Hippocampal formation (tissue), 2 donors: ENCODE measurements at places on chromosomes 11 and 22.

DNA sequence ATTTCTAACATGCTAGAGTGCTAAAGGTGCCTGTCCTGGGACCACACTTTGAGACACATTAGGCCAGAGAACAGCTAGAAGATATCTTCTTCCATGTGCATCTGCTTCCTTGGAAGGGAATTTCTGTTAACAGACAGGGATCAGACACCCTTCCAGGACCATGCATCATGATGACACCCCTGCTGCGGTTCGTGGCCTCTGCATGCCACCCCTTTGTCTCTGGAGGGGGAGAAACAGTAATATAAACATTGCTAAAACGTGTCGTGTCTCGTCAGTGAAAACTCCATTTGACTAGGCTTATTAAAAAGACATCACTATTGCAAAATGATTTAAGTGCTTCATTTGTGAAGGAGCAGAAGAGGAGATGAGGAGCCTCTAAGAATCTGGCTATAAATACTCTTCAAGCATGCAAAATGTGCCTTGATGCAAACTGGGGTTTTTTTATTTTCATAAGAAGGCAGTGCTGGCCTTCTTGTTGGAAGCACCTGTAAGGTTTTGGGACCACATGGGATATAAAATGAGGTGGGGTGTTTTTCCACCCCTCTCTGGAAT, 141.6 kb downstream of the MYO18B start:
- DNase-seq: no peak

GRCh38 chr22:47228767-47229166, 466.3 kb downstream of the TBC1D22A start:
- DNase-seq: no peak

- DNase-seq: no peak
These were observed 182.7 kb downstream of the ADAMTS15 start for GRCh38 chr11:130631119-130631518.

DNA sequence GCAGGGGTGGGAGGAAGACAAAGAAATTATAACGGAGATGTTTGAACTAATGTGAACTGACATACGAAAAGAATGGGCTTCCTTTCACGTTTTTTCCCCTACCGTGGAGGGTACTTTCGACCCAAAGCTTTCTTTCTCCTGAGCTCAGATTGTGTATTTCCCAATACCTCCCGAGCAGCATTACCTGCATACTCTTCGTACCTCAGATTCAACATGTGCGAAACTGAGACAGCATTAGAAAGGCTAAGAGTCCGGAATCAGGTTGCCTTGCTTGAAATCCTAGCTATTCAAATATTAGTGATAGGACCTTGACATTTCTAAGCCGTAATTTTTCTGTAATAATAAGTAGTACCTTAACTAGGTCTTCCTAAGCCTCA, 778 bp upstream of the PAK1 start:
- no peak for DNase-seq

GRCh38 chr11:117097014-117097388, 1.2 kb downstream of the SIK3 start:
- DNase-seq: no peak

DNA sequence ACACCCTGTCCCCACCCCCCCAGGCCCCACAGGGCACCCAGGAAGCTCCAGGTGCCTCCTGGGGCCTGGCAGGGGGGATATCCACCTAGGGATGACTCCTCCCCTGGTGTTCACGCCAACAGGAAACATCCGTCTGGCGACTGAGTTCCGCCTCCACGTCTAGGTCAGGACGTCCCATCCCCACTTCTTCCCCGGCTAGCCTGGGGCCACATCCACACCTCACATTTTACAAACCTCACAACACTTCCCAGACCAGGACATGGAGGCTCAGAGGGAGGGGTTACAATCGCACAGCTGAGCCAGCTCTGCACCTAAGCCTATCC, 21.0 kb downstream of the MAFF start:
- no peak for DNase-seq

GRCh38 chr11:11491589-11491988, 130.2 kb downstream of the GALNT18 start:
- DNase-seq: no peak

- DNase-seq: no peak
These were observed 81.9 kb downstream of the PPP2R1B start for GRCh38 chr11:111684251-111684650.

- DNase-seq: no peak
These were observed 25.0 kb downstream of the GDPD5 start for GRCh38 chr11:75500742-75501141.

DNA sequence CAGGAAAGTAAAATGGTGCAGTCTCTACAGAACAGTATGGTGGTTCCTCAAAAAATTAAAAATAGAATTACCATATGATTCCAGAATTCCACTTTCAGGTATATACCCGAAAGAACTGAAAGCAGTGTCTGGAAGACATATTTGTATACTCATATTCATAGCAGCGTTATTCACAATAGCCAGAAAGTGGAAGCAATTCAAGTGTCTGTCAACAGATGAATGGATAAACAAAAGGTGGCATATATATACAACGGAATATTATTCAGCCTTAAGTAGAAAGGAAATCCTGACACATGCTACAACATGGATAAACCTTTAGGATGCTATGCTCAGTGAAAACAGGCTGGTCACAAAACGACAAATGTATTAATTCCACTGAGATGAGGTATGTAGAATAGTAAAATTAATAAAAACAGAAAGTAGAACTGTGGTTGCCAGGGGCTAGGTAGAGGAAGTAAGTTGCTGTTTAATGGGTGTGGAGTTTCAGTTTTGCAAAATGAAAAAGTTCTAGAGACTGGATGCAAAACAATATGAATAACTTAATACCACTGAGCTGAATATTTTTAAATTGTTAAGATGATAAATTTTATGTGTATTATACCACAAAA, 14.5 kb downstream of the SAA1 start:
- no peak for DNase-seq

DNA sequence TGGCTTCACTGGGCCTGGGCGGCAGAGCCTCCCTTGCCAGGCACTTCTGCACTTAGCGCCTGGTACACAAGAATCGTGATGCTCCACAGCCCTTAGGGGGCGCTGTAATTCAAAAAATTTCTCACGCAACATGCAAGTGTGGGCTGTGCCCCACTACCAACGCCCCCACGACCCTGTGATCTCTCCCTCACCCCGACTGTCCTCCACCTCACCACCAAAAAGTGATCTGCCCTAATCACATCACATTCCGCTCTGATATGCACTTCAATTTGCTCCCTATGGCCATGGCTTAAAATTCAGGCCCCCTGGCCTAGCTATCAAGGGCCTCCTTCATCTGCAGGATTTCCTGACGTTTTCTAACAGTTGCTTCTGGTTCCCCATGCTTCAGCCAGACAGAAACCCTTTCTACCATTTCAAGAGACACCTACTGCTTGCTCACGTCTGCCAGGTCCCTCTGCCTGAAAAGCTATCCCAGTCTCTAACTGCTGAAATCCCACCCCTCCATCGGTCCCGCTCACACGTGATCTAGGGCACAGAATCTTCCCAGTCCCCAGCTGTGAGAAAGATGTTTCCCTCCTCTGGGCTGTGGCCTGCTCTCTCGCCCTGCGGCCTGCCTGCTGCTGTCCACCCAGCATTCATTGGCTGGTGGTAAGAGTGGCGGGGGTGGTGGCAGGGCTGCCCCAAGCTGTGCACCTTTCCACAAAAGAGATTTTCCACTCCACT, 27.9 kb upstream of the LRRC32 start:
- DNase-seq: no peak

- no peak for DNase-seq
These were observed 119.0 kb downstream of the LDLRAD3 start for GRCh38 chr11:36062796-36063365.

- no peak for DNase-seq
These were observed 813.3 kb downstream of the OPCML start for GRCh38 chr11:132718711-132719671.
